Epithelial cell of umbilical artery (primary cell): ENCODE measurements at places on chromosomes 4 and X. TPM values are rescaled to one million over a fixed set of nuclear protein-coding genes. Genes with fewer than 3 reads are reported as not detected.

TRIM75 gene
- total RNA-seq, result not detected in 2 replicates

SOWAHD gene
- not detected in 2 replicates for total RNA-seq

VEGFD gene
- 0.32 and 0.76 TPM in 2 replicates for total RNA-seq

IGSF1 gene
- not detected in 2 replicates for total RNA-seq

CYP4V2 gene
- 2.6 and 7.4 TPM in 2 replicates for total RNA-seq

LRIT3 gene
- not detected in 2 replicates for total RNA-seq

IL1RAPL2 gene
- total RNA-seq, result not detected in 2 replicates

WWC2 gene
- 19.5 and 26.1 TPM in 2 replicates for total RNA-seq

ANXA3 gene
- 139 and 351 TPM in 2 replicates for total RNA-seq
